ENCODE measurements at places on chromosomes 2 and 18.

DNA sequence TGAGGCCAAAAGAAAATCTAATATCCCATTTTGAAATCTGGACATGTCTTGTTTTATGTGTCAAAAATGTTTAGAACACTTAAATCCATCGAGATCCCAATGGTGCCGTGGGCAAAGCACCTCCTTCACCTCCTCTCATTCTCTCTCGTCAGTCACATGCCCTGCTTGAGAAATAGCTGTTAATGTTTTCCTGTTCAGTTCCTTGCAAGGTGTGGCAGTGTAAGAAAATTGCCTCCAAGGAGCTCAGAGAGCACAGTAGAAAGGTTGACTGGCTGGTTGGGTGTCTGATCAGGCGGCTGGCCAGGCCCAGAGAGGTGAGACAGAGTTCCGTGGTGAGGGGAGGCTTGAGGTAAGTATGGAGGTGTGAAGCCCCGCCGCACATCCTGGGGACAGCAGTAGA lies 210.2 kb downstream of the TSN start:
- DNase-seq = no peak

- no peak for DNase-seq
These were observed 105.4 kb downstream of the LRP1B start for GRCh38 chr2:142025394-142025793.

DNA sequence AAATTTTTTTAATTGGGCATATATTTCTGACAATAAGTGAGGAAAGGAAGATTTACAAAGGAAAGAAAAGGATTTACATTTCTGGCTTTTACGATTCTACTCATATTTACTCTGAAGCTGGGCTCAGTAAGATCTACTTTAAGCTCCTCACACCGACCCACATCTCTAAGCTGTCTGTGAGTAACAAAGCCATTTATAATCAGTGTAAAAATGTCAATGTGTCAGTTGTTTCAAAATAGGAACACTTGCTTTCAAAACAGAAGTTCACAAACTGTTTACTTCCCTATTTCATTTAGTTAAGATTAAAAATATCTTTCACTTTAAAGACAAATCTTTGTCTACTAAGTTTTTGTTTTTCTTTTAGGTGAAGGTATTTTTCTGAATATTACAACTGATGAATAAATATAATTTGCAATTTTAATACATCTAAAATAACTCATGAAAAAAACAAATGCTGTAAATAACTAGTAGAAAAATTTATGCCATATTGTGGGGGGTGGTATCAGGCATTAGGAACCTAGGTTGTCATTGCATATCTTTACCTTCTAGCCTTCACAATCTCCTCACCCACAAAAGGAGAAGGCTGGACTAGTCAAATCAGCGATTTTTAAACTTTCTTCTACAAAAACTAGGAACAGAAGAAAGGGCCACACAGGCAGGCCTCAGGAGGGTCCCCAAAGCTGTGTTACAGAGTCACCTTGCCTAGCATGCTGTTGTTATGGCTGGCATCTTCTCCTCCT lies 64.5 kb downstream of the TMEM131 start:
- DNase-seq = no peak

DNA sequence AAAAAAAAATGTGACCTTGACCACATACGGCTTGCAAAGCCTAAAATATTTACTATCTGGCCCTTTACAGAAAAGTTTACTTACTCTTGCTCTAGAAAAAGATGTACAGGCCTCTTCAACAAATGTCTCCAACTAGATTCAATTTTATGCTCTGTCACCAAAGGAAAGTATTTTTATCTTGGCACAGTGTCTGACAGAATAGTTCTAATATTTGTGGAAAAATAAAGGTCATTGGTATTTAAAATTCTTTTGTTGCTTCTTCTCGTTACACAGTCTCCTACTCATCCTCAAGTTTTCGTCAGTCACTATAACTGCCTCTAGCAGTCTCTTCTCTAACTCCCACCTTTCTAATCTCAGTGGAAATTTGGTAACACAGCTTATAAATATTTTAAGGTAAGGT lies 1.4 kb downstream of the RBKS start:
- DNase-seq = no peak

- DNase-seq = no peak
These were observed 12.7 kb downstream of the WDR75 start for GRCh38 chr2:189454009-189454408.

- DNase-seq = no peak
These were observed 198.3 kb downstream of the PIEZO2 start for GRCh38 chr18:10950876-10951630.

GRCh38 chr18:13235421-13235831 lies 16.9 kb downstream of the LDLRAD4 start:
- DNase-seq = no peak

GRCh38 chr2:118993392-118993752 lies 51.4 kb downstream of the MARCO start:
- no peak for DNase-seq

DNA sequence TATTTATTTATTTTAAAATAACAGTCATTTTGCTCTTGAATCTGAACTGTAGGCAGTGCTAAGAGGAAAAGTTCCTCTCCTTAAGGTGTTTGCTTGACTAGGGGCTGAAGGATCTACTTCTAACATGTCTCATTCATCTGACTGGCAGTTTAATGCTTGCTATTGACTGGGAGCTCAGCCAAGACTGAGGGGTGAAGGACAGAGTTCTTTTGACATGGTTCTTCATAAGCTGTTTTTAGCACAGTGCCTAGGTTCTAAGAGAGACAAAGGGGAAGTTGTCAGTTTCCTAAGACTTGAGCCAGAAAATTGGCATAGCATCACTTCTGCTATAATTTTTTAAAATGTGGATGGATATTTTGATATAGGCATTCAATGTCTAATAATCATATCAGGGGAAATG lies 73.0 kb downstream of the COMMD1 start:
- peak; percentile 11 for DNase-seq

- no peak for DNase-seq
These were observed 321.7 kb upstream of the REV1 start for GRCh38 chr2:99811544-99811943.

- DNase-seq = no peak
These were observed 855.4 kb upstream of the CELF4 start for GRCh38 chr18:38421021-38421420.

- no peak for DNase-seq
These were observed 414.5 kb downstream of the TNS1 start for GRCh38 chr2:217588266-217588665.

- no peak for DNase-seq
These were observed 58.6 kb upstream of the GLS start for GRCh38 chr2:190822043-190822442.

DNA sequence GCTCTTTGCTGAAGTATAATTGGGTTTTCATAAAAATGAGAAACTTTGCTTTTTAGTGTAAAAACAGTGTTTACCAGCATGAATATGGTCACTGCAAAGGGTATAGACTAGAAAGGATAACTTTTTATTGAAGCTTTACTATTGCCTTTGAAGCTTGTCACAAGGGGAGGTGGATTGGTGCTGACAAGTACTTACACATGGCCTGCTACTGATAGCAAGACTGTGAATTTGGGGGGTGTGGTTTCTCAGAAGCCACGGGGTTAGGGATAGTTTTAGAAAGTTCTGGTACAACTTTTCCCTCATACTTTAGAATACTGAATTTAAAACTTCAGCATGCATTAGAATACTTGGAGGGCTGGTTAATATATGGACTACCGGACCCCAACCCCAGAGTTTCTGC lies 294.1 kb downstream of the SOCS6 start:
- no peak for DNase-seq

GRCh38 chr18:45505497-45506206 lies 109.6 kb upstream of the SLC14A2 start:
- no peak for DNase-seq
